Sciatic nerve (tissue), 2 donors: ENCODE measurements at places on chromosomes 16 and 17. TPM values are rescaled to one million over a fixed set of nuclear protein-coding genes. Genes with fewer than 3 reads are reported as not detected.

DNA sequence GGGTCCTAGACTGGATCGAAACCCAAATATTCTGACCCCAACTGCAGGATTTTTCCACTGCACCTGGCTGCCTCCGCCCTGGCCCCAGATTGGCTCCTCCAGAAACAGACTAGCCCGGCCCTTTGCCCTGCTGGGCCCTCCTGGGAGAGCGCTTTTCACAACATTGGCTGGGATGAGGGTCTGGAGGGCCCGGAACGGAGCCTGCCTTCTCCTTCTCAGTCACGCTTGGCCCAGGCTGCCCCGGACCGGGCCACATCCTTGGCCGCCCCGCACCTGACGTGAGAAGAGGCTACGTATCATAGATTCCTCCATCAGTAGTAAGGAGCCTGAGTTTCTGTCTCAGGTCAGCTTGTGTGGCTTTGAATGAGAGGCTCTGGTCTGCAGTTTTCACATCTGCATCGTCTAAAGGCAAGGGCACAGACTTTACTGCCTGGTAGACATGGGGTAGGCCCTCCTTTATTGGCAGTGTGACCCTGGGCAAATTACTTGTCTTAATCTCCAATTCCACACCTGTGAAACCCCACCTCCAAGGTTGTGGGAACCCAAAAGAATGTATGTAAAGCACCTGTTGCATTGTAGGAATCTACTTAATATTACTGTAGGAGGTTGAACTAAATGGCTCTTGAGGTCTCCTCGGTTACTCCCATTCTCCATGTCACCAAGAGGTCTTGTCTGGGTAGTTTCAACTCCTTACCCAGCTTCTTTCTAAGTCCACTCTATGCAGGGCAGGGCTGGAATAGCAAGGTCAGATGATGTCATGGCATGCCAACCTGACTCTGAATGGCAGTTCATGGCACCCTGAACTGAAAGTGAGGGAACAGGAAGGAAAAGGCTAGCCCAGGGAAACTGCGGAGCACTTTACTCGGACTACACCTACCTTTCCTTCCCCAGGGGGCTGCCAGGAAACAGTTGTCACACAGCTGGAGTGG lies 661 bp downstream of the LRRC3C start:
- peak; percentile 70 for DNase-seq

DNA sequence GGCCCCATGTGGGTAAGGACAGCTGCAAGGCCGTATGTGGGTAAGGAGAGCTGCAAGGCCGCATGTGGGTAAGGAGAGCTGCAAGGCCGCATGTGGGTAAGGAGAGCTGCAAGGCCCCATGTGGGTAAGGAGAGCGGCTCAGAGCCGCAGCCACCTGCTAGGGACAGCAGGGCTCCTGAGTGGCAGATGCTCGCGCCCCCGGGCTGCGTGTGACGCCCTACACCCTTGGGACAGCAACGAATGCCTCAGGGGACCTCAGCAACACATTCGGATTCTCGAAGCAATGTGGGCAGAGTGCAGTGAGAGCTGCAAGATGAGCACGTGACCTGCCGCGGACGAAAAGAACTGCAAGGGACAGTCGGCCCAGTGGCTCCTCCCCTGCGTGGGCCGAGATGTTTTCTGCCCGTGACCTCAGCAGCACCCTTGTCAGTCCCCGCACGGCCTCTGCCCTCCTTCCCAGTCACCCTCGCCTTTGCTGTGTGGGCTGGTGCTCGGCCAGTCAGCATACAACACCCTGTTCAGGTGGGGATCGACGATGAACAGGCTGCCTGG lies 9.6 kb upstream of the SLC38A8 start:
- DNase-seq = peak; percentile 45

GRCh38 chr17:17819561-17819995 lies 17.2 kb downstream of the SREBF1 start:
- DNase-seq = no peak

DNA sequence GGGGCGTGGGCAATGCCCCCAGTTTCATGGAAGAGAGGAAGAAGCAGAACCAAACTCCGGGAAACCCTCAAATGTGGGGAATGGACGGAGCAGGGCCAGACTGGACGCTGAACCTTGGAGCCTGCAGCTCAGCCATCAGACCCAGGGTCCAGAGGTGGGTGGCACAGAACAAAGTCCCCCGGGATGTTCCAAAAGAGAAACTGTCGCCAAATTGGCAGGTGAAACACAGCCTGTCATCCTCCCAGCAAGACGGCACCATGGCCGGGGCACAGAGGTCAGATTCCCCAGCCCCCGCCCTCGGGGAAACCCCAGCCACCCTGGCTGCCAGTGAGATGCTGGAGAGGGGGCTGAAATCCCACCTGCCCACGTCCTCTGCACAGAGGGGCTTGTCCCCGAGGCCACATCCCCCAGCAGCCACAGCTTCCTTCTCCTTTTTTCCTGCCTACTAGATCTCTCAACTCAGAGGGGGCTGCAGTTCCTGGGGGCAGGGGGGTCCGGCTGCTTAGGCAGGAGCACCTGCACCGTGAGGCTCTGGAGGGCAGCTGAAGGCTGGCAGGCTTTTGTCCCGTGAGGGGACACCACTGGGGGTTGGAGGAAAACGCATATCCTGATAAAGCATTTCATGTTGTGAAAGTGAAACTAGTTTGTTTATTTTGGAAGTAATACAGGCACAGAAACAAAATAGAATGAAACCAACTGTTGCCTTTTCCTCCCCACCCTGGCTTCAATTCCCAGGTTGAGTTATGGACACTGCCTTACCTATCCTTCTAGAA lies 1.2 kb upstream of the SECTM1 start:
- no peak for DNase-seq

DNA sequence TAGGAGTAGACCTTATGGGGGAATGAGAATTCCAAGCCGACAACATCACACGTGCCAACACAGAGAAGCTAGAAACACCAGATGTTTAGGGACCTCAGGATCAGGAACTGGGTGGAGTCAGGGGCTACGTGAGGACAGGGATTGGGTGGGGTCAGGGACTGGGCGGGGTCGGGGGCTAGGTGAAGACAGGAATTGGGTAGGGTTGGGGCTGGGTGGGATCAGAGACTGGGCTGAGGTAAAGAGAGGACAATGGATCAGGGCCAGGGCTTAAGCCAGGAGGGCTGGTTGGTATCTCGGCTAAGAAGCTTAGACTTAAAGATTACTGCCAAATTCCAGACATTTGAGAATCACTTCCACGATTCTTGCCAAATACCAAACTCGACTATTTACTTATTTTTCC lies 11.6 kb downstream of the TEKT5 start:
- peak; percentile 21 for DNase-seq

DNA sequence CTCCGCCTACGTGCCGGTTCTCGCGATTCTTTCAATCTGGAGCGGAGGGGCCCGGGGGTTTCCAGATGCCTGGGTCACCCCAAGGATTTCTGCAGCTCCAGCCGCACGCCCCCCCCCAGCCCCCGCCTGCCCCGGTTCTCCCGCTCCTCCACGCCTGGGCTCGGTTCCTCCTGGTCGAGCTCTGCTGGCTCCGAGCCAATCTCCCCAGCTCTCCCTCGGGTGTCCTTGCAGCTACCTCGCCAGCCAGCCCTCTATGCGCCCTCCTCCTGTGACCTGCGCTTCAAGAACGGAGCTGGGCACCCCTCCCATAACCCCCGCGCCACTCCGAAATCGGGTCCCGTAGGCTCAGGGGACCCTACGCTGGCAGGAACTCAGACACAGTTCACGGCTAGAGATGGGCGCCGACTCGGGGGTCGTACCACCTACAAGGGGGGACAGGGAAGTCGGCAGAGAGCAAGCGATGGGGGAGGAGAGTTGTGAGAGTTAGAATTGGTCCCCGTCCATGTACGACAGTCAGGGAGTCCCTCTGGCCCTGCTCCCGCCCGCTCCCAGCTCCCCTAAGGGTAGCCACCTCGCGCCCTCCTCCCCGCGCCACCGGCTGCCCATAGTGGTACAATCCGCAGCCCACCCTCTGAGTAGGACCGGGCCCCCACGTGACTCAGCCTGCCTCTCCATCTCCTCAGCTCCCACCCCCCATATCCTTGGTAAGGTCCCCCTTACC lies 961 bp downstream of the FGF11 start:
- peak; percentile 79 for DNase-seq

GRCh38 chr17:39196241-39196807 lies 1.1 kb downstream of the CACNB1 start:
- DNase-seq = no peak

Gene EFTUD2
- total RNA-seq = 75.2 TPM

Gene HEATR9
- total RNA-seq = 0.27 TPM

Gene ZNF750
- not detected for total RNA-seq

DNA sequence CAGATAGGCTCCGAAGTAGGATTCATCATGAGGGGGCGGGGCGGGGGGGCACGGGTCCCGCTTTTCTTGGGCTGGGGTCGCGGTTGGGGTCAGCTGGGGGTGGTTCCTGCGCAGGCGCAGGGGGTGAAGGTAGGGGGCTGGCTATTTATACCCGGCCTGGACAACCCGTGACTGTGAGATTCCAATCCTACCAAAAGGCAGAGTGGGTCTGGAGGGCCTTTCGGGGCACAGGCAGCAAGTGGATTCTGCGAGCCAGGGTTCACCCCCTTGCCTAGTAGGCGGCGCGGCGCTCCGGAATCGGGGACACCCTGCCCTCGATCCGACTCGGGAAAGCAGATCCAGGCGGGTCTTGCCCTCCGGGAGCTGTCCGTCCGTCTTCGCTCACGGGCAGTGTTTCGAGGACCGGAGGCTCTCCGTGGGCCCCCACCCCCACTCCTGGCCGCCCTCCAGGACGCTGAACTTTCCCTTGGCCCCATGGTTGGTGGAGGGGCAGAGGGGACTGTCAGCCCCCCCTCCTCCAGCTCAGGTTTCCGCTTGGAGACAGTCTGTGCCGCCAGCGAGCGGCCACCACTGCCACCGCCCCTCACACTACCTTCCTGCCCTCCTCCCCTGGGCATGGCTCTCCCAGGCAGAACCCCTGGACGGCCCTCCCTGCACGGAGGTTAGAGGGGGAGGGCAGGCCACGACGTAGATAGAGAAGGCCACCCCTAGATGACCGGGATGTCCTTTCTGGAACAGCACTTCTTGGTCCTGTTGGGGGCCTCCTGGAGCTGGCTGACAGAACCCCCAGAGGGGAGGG lies 634 bp downstream of the SLC2A4 start:
- DNase-seq = no peak

Gene KCNJ12
- 1.0 TPM for total RNA-seq

Gene TMIGD1
- not detected for total RNA-seq

DNA sequence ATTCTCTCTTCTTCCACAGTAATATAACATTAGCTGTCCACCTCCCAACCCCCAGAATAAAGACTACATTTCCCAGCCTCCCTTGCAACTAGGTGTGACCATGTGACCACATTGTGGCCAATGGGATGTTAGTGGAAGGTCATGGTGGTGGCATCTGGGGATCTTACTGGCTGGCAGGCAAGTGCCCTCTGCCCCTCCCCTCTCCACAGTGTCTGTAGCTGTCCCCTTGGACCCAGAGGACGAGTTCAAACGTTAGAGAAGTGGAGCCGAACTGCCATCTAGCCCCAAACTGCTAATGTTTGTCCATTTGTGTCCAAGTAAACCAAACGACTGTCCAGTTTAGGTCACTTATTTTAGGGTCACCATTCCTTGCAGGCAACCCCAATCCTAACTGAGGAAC lies 26.6 kb upstream of the KCNG4 start:
- DNase-seq = no peak

DNA sequence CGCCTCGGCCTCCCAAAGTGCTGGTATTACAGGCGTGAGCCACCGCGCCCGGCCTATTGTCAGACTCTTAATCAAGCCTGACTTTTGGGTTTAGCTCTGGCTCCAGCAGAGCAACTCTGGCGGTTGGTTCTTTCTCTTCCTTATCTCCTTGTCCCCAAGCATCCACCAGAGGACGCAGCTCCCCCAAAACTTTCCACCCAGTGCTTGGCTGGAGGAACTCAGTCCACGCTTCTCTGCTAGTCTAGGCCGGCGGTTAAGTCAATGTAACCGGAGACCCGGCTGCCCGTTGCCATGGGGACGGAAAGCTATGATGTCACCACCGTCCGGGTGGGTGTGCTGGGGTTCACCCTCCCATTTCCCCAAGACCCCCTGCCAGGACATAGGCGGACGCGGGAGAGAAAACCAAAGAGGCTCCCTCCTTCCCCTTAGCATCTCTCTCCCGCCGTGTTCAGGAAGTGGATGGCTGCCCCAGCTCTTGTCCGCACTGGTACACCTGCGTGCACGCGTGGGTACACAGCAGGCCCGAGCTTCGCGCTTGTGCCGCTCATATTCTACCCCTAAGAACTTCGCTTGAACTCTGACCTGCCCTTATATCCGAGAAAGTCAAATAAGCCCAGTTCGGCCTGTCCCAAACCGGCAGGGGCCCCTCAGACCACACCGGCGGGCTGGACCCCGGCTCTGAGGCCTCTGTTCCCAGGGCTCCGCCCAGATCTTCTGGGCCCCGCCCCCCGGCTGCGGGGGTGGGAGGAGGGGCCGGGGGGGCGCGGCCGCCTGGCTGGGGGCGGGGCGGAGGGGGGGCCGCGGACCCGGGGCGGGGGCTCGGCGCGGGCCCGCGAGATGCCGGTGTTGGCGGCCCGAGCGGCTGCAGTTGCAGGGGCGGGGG lies at the start of gene RND2:
TSS of gene RND2 (plus strand) at position 825 of the 883 bp plus-strand sequence. CDS start 117 bp downstream, outside the sequence.
- peak; percentile 94 for DNase-seq

GRCh38 chr17:58337600-58338453 lies 9.2 kb upstream of the TSPOAP1 start:
- DNase-seq = peak; percentile 82

DNA sequence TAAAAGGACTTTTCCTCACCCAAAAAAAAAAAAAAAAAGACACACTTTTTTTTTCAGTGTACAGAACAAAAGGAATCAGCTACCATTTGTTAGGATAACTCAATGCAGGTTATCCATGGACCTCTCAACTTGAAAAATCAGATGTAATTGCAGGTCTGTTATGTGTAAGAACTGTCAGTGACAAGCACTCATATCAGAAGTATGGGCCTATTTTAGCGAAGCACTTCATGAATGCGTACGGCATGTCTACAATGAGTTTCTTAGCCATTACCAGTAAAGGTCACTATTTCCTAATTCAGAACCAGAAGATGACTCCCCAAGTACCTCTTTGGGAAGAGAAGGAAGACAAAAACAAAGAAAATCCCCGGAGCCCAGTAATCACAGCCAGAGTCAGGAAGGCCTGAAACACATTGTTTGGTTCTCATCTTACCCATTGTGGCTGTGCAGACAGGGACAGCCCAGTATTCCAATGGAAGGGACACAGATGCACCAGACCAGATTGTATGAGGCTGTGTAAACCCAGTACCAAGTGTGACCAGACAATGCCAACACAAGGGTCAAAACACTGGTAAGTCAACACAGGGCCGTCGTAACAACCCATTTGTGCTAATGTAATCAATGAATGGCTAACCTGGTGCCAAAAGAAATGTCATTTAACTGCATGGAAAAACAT lies 188.0 kb downstream of the PMP22 start:
- no peak for DNase-seq
